ENCODE measurements at places on chromosomes 7 and 10.

GRCh38 chr10:104045151-104046089 is 40.3 kb downstream of the COL17A1 start:
- peak; percentile 86 for DNase-seq

DNA sequence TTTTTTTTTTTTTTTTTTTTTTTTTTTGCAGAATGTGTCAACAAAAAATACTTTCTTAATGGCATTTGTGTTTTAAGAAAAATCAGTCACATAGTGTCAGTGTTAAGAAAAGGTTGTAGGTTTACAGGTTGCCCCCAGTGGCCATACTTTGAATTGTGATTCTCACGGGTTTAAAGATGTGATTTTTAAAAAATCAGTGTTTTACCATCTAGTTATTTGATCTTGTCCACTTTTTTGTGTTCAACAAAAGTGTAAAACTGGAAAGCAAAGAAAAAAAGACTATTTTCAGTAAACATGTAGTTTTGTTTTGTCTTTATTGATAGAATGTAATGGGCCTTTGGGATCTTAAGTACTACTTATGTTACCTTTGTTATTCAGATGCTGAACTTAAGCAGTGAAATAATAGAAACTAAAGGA is 25.7 kb downstream of the SUV39H2 start:
- DNase-seq = peak; percentile 36

DNA sequence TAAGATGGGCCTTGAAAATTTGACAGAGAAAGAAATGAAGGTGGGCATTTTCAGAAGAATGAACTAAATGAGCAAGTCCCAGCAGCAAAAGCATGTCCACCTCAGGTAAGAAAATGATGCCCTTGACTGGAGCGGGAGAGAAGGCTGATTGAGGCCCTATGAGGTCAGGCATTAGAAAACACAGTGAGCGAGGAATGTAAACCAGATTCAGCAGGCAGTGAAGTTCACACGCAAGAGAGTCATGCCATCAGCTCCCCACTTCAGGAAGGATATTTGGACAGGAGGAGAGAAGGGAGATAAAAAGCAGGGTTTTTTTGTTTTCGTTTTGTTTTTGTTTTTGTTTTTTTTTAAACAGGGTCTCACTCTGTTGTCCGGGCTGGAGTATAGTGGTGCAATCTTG is 166.4 kb downstream of the PPP1R17 start:
- DNase-seq = peak; percentile 25

- DNase-seq = no peak
Measured at GRCh38 chr7:7505915-7506314, 29.8 kb downstream of the COL28A1 start.

GRCh38 chr10:110501142-110501937 is 3.6 kb downstream of the DUSP5 start:
- DNase-seq = peak; percentile 85

DNA sequence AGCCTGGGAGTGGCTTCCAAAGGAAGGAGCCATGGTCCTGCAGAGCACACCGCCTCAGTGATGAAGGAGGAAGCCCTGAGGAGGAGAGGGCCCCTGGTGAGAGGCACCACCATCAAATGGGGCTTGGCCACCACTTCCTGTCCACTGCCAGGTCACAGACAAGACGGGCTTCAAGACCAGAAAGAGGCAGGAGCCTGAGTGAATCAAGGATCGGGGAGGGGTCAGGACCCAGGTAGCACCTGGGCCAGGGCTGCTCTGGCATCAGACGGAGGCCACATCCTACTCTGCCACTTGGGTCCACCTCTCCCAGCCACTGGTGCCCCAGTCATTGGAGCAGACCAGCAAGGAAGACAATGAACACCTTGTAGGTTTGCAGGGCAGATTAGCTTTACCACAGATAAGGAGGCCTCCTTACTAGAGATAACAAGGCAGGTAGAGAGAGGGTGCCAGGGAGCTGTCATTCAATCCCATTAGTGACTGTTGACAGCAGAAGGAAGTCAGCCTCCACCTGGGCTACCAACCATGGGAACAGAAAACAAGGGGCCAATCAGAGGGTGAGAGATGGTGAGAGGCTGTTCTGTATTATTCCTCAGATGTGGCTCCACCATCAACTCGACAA is 143.4 kb downstream of the TNS3 start:
- DNase-seq = no peak

DNA sequence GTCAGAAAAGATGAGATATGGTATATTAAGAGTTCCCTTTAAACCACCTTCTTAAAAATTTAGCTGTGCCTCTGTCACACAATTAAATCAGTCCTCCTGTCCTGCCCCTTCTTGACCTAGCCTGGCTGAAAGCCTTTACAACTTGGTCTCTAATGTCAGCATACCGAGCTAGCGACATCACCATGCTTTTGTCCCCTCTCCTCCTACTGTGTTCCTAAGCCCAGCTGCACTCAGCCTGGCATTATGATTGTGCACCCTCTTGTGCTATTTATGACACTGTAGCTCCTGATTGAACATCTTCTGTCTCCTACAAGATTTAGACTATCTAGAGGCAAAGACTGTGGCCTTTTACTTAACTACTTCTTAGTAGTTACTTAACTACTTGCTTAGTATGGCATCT is 29.2 kb downstream of the TDRD1 start:
- no peak for DNase-seq
